ENCODE measurements at places on chromosomes 5 and 9.

- DNase-seq = no peak
Measured at GRCh38 chr9:127334725-127335124, 62.2 kb upstream of the SLC2A8 start.

DNA sequence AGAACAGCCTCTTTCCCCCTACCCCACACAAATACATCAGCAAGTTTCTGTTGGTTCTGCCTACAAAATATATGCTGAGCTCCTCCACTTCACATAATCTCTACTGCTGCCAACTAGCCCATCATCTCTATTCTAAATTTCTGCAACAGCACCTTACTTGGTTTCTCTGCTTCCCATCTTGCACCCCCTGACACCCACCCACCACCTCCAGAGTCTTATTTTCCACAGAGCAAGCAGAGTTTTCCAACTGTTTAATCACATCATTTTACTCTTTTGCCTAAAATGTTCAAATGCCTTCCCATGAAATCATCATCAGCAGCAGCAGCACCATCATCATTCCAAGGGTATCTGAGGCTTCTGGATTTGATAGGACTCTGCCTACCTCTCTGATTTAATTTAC, 295.7 kb downstream of the CTNND2 start:
- no peak for DNase-seq

GRCh38 chr9:114180696-114181606, 25.6 kb downstream of the COL27A1 start:
- DNase-seq = no peak

GRCh38 chr9:113187929-113188595, 33.0 kb downstream of the FKBP15 start:
- DNase-seq = no peak

GRCh38 chr5:96143450-96143849, 181.8 kb upstream of the ELL2 start:
- DNase-seq = no peak

GRCh38 chr9:72946821-72947220, 6.0 kb downstream of the ALDH1A1 start:
- no peak for DNase-seq

DNA sequence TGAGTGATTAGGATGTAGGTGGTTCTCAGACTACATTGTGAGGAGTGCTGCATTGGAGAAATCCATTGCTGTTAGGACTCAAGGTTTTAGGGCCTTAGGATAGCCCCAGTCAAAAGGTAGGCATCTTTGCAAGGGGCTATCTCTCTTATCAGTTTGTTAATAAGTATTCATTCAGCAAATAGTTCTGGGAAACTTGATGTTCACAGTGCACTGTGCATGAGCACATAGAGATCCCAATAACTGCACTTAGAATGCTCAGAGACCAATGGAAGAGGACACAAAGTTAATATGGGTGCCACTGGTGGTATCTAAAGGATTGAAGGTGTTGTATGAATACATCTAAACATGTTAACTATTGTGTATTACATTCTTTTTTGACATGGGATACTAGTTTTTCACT, 131.4 kb downstream of the KIF4B start:
- DNase-seq = no peak

GRCh38 chr5:167967494-167968177, 323.8 kb upstream of the WWC1 start:
- DNase-seq = no peak

DNA sequence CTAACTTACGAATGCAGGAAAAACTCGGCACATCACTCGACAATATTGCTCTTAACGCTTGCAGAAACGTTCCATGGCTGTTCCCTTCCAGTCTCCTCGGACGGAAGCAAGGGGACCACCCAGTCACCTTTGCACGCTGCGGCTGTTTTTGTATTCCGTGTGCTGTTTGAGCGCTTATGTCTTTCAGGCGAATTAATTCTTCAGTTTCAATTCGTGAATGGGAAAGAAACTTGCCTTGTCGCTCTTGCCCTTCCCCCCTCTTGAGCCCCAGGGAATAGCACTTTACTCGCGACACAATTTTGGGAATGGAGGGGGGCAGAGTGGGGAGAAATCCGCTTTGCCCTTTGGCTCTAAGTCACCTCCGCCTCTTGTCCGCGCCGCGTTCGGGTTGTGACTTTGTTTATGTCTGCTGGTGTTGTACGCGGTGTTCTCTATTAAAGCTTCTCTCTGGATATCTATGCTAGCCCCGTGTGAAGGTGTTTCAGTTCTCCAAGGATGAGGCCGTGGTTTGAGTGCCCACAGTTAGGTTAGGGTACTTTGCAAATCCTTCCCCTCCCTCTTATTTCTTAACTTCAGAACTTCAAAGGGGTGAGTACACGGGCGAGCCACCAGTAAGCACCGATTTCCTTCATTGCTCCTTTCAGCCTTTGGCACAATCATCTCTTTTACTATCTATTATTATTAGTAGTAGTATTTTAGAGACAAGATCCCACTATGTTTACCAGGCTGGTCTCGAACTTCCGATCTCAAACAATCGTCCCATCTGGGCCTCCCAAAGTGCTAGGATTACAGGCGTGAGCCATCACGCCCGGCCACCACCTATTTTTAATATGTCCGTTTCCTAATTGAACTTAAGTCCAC, 2.7 kb downstream of the FOXB2 start:
- DNase-seq = no peak

- DNase-seq = no peak
Measured at GRCh38 chr5:176734756-176735342, 75.5 kb upstream of the UNC5A start.

DNA sequence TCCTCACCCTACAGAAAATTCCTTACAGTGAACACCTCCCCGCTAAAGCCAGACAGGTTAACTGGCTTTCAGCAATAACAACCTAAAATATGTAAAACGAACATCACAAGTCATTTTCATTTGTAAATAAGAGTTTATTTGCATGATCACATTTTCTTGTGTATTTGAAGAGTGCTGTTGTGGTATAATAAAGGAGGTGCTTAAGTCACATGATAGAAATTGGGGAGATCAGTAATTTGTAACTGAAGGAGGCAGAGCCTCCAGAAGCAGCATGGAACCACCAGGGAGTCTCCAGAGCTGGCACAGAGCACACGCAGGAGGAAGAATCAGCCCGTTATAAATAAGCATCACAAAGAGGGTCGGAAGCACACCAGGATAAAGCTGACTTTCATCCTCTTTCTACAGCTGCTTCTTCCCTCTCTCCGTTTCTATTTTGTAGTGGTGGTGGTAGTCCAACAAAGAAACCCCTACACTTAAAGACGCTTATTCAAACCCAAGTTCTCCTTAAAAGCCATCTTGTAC, 210.6 kb downstream of the MAPKAP1 start:
- no peak for DNase-seq

DNA sequence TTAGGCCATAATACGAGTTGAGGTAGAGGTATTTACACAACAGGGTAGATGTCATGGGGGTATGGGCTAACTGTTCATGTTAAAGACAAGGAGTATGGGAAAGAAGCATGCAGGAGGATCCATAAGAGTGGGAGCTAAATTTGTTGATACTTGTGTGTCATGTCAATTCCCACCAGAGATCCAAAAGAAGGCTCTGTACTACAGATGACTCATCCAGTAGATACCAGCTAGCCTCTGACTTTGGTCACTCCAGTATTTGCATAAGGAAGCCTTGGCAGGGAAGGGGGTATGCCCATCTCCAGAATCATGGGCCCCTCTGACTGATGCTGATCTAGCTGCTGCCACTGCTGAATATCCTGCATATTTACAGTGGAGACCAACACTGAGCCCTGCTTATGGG, 743.7 kb upstream of the GRAMD2B start:
- DNase-seq = no peak

GRCh38 chr5:35672995-35673394, 55.3 kb downstream of the SPEF2 start:
- no peak for DNase-seq

- no peak for DNase-seq
Measured at GRCh38 chr9:130421802-130422276, 22.9 kb upstream of the ASS1 start.

DNA sequence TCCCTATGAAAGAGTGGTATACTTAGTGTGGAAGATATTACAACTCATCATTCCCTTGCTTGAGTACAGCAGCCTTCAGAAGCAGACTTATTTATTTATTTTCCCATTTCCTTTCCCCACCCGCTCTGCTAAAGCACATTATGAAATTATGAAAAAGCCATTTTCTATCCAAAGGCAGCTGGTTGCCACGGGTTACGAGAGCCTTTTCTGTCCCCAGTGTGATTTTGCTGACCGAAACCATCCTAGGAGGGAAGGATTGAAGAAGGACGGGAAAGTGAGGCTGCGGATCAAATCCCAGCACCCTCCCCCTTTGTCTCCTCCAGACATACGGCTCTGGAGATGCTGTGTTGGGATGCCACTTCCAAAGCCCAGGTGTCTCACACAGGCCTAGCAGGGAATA, 246.9 kb downstream of the TLR4 start:
- DNase-seq = no peak

- no peak for DNase-seq
Measured at GRCh38 chr9:13957089-13957488, 356.9 kb downstream of the NFIB start.

- peak; percentile 93 for DNase-seq
Measured at GRCh38 chr9:93143830-93144530, 9.9 kb upstream of the NINJ1 start.

DNA sequence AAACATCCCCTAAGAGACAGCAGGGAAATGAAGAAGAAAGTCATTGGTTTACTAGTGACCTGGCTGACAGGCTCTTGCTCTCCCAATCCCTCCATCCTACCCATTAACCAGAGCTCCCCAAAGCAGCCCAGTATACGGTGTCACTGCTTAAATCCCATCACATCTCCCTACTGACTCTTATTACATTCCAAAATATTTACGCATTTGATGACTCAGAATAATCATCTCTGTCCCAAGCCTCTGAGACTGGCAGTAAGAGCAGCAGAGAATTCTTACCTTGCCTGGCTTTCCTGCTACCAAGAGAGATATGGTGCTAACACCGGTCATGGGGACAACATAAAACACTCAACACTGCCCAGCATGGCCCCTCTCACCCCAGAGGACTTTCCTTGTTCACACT, 20.2 kb upstream of the WHRN start:
- DNase-seq = no peak

- no peak for DNase-seq
Measured at GRCh38 chr5:144487761-144488160, 317.1 kb downstream of the KCTD16 start.

- DNase-seq = no peak
Measured at GRCh38 chr5:119811458-119811857, 182.1 kb downstream of the FAM170A start.

- no peak for DNase-seq
Measured at GRCh38 chr5:67188274-67189078, 8.1 kb downstream of the CD180 start.

DNA sequence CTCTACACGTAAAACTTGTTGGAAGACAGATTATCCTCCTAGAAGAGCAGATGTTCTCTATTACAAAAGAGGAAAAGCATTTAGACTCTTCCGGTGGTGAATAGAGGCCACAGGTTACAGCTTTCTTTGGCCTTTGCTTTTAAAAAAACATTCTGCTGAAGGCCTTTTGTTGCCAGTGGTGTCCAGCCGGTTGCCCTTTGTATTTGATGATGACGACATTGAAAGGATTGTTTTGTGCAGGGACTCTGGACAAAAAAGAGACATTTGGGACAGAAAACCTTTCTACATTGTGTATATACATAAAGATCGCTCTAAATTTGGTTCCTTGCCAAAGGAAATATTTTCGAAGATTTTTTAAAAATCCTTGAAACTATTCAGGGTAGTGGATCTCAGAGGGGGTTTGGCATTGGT, 180.3 kb downstream of the C9orf152 start:
- no peak for DNase-seq

- DNase-seq = no peak
Measured at GRCh38 chr9:89744730-89745129, 139.9 kb downstream of the GADD45G start.

- DNase-seq = no peak
Measured at GRCh38 chr5:78008356-78008967, 232.3 kb upstream of the TBCA start.

DNA sequence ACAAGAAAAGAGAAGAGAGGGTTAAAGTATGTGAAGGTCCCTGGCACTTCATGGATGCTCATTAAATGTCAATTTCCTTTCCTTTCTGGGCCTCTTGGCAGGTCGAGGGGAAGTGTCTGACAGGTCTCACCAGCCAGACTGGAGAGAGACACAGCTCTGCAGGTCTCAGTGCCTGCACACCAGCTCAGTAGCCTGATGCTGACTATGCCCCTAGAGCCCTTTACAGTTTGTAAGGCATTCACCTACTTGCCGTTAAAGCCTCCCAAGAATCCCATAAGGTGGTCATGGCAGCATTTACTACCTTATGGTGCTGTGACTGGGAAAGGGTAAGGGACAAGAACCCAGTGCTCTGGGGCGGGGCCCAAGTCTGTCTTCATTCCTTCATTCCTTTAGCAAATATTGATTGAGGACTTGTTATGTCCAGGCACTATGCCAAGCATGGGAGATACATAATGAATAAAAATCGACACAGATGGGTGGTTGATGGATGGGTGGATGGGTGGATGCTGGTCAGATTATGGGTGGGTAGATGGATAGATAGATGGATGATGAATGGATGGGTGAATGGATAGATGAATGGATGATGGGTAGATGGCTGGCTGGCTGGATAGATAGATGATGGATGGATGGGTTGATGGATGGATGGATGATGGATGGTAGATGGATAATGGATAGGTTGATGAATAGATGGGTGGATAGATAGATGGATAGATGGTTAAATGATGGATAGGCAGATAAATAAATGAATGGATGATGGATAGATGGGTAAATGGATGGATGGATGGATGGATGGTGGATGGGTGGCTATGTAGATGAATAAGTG, 21.3 kb upstream of the KIF12 start:
- DNase-seq = no peak

GRCh38 chr9:71729816-71730526, 38.3 kb downstream of the CEMIP2 start:
- no peak for DNase-seq

- DNase-seq = no peak
Measured at GRCh38 chr9:18331310-18331684, 142.7 kb upstream of the ADAMTSL1 start.

- no peak for DNase-seq
Measured at GRCh38 chr9:94870793-94871558, 144.5 kb downstream of the AOPEP start.

- DNase-seq = no peak
Measured at GRCh38 chr5:43274435-43275114, 38.6 kb downstream of the HMGCS1 start.

- peak; percentile 56 for DNase-seq
Measured at GRCh38 chr5:140114341-140115185, 654 bp downstream of the PURA start.

- DNase-seq = no peak
Measured at GRCh38 chr5:138528208-138528607, 14.8 kb downstream of the ETF1 start.

GRCh38 chr5:78041805-78042204, 252.7 kb downstream of the AP3B1 start:
- no peak for DNase-seq

- DNase-seq = no peak
Measured at GRCh38 chr5:32170303-32171151, 3.6 kb downstream of the GOLPH3 start.

DNA sequence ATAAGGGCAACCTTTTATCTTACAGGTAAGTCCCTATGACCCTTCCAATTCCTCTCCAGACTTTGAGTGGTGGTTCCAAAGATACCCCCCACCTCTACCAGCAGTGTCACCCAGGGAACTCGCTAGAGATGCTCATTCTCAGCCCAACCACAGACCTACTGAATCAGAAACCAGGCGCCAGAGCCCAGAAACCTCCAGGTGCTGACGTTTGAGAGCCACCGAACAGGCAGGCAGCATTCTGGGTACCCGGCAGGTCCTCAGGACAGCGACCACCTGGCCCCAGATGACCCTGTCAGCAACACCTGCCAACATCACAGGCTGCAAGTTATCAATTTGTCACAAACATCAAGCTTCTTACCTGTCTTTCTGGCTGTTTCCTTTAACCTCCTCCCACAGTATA, 19.5 kb downstream of the RAPGEF1 start:
- DNase-seq = no peak

Data from anterior cingulate cortex (tissue), 58 donors.